ENCODE measurements at places on chromosomes 16 and 17. TPM values are rescaled to one million over a fixed set of nuclear protein-coding genes. Genes with fewer than 3 reads are reported as not detected.

The ST6GALNAC1 gene
- 0.27 TPM for polyA plus RNA-seq

The DRC3 gene
- polyA plus RNA-seq, result 2.2 TPM

The CCL5 gene
- polyA plus RNA-seq, result not detected

The CDH15 gene
- polyA plus RNA-seq, result 0.08 TPM

The GPRC5B gene
- polyA plus RNA-seq, result 26.6 TPM

The DNAH9 gene
- polyA plus RNA-seq, result 0.04 TPM

The HSPB9 gene
- polyA plus RNA-seq, result not detected

The SEPTIN1 gene
- polyA plus RNA-seq, result 0.73 TPM

The TMEM256 gene
- polyA plus RNA-seq, result 166 TPM

The CACNG3 gene
- polyA plus RNA-seq, result not detected

The KRTAP3-1 gene
- not detected for polyA plus RNA-seq

The PPM1E gene
- 0.09 TPM for polyA plus RNA-seq

The KDM6B gene
- 10.2 TPM for polyA plus RNA-seq

The NPIPA7 gene
- polyA plus RNA-seq, result 5.7 TPM

The PRAC2 gene
- not detected for polyA plus RNA-seq

The SLC2A4 gene
- polyA plus RNA-seq, result 0.17 TPM

The HOXB1 gene
- not detected for polyA plus RNA-seq

The EFCAB13 gene
- 4.2 TPM for polyA plus RNA-seq

The RUNDC3A gene
- 0.48 TPM for polyA plus RNA-seq

The HBZ gene
- polyA plus RNA-seq, result not detected

The EVI2B gene
- 0.04 TPM for polyA plus RNA-seq

The CHRNE gene
- 0.13 TPM for polyA plus RNA-seq

The KRTAP4-3 gene
- polyA plus RNA-seq, result not detected

All from A549 (cell line).